Aorta (tissue), 5 donors: ENCODE measurements at places on chromosomes 6 and 20. TPM values are rescaled to one million over a fixed set of nuclear protein-coding genes. Genes with fewer than 3 reads are reported as not detected.

Gene FAM83C
- total RNA-seq, result not detected

Gene GLYATL3
- total RNA-seq, result not detected

Gene KCNK15
- total RNA-seq, result 5.0 TPM

Gene CD2AP
- 33.4 TPM for total RNA-seq

Gene DPPA5
- not detected for total RNA-seq

Gene NKX2-2
- total RNA-seq, result not detected

Gene MRPL14
- 24.6 TPM for total RNA-seq

Gene TRAPPC3L
- 0.36 TPM for total RNA-seq

Gene TFAP2D
- not detected for total RNA-seq

Gene HCRTR2
- total RNA-seq, result not detected

Gene NKAPL
- total RNA-seq, result 3.2 TPM

Gene BPIFB2
- total RNA-seq, result not detected

Gene BMP2
- total RNA-seq, result 15.9 TPM

Gene EGFL8
- total RNA-seq, result 20.7 TPM

Gene LAMA5
- 361 TPM for total RNA-seq

Gene CTCFL
- not detected for total RNA-seq

Gene C6orf118
- not detected for total RNA-seq

Gene RGS17
- total RNA-seq, result 2.2 TPM

Gene GDAP1L1
- total RNA-seq, result not detected

Gene SRMS
- not detected for total RNA-seq

Gene PPP1R3G
- total RNA-seq, result 5.3 TPM

Gene GNAS-AS1
- total RNA-seq, result 1.7 TPM

Gene SOBP
- 20.2 TPM for total RNA-seq

Gene GGTLC1
- not detected for total RNA-seq

Gene SHLD1
- 5.2 TPM for total RNA-seq

Gene TRIM10
- not detected for total RNA-seq

Gene PREX1
- total RNA-seq, result 44.3 TPM
